ENCODE measurements at places on chromosomes 1 and 21.
A peak's percentile ranks its signal among the peaks of the same experiment; 100 is the strongest.

GRCh38 chr21:14876524-14876840 lies 188.3 kb downstream of the NRIP1 start:
- DNase-seq: no peak

DNA sequence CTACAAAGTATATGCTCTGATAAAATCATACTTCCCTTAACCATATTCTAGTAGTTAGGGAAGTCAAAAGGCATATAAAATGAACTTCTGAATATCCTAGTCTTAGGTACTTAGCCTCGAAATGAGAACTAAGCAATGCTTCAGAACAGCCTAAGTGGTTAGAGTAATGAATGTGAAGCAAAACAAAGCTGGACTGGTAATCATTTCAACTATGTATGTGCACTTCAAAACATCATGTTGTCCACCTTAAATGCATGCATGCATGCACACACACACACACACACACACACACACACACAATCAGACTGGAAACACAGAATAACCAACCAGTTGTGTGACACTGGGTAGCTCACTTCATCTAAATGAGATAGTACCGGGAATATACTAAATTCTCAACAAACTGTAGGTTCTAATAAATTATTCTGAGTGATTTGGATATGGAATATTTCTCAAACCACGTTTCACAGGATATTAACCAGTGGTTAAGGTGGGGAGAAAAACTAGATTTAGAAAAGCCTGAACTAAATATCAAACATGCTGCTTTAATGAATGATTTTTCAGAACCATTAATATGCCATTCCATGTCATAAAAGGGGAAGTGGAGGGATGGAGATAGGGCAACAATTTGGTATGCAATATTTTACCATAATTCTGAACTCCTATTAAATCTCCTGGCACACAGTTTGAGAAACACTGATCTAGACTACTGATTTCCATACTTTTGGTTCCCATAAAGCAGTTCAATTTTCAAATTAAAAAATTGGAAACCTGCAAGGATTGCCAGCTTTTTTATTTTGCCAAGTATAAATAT lies 19.5 kb downstream of the RNF115 start:
- DNase-seq: no peak

DNA sequence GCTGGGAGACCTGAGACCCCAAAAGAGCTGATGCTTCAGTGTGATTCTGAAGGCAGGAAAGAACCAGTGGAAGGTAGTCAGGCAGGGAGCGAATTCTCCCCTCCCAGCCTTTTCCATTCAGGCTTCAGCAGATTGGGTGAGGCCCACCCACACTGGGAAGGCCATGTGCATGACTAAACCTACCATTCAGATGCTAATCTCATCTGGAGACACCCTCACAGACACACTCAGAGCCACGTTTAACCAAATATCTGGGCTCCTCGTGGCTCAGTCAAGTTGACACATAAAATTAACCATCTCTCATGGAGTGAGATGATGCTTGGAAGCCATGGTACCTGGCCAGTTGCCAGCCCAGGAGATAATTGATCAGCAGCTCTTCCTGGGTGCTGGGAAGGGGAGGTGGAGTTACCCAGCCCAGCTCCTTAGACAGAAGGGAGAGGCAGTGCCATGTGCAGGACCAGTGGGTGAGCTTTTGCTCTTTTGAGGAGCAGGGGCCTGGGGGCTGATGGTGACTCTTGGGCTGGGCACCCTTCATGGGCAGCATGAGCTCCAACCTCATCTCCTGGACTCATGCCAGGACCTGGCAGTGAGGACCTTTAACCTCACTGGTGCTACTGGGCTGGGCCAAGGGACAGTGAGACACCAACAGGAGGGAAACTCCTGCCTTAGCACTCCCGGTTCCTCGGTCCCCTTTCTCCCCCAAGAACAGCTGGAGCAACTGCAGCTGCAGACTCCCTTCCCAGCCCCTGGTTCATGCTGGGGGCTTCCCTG lies 89.0 kb upstream of the ACTL8 start:
- no peak for DNase-seq

- DNase-seq: no peak
These were observed 84.6 kb upstream of the DPYD start for GRCh38 chr1:98005326-98006010.

- no peak for DNase-seq
These were observed 128.9 kb upstream of the ATP1B1 start for GRCh38 chr1:168977618-168978017.

DNA sequence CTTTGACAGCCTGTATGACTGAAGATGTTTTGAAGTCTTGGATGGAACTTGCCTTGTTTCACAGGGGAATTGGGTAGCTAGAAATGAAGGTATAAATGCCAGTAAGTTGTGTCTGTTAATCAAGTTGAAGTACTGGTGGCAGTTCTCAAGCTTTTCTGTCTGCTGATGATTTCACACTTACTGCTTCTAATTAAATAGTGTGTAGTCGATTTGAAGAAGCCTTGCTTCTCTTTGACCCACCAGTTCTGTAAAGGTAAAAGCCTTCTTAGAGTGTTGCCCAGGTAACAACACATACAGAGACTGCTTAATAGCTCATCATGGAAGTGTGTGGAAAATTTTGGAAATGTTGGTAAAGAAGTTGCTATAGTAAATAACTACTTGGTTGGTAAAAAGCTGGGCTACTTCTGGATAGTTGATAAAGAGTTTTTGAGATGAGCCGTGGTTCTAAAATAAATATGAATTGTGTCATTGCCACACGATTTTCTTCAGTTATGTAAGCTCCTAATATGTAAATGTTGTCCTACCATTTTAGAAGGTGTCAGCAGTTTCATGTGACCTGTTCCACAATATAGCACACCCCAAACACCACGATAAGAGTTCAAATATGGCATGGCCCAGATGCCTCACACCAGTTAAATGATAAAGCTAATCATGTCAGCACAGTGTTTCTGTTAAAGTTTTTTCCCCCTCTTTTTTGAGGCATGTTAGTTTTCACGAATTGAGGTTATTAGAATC lies 7.4 kb downstream of the RABGAP1L start:
- DNase-seq: no peak

GRCh38 chr1:24300971-24301784 lies 18.0 kb upstream of the GRHL3 start:
- no peak for DNase-seq

GRCh38 chr1:53948291-53948690 lies 2.1 kb downstream of the LRRC42 start:
- DNase-seq: no peak

DNA sequence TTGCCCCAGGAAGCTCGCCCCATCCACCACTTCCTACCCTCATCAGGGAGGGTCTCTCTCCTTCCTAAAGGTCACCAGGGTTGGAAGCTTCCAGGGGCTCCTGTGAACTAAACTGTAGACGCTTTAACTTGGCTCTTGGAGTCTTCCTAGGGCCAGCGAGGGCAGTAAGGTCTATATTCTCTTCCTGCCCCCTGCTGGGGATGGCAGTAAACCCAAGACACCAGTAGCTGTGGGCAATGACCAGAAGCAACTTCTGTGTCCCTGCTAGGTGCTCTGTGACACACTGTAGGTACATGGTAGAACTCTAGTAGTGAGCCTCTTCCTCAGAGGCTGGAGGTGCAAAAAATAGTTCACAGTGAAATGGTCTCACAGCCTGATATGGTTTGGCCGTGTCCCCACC lies 30.0 kb downstream of the KCND3 start:
- no peak for DNase-seq

GRCh38 chr1:80427881-80428280 lies 1372.9 kb upstream of the ADGRL2 start:
- peak; percentile 91 for DNase-seq

- DNase-seq: peak; percentile 68
These were observed at the start of gene IGSF21 for GRCh38 chr1:18107369-18108298. Gene IGSF21 (plus strand): TSS chr1:18107798. CDS start chr1:18108129, 331 bp downstream.
